Caco-2 (cell line): ENCODE measurements at places on chromosomes 4 and X.

DNA sequence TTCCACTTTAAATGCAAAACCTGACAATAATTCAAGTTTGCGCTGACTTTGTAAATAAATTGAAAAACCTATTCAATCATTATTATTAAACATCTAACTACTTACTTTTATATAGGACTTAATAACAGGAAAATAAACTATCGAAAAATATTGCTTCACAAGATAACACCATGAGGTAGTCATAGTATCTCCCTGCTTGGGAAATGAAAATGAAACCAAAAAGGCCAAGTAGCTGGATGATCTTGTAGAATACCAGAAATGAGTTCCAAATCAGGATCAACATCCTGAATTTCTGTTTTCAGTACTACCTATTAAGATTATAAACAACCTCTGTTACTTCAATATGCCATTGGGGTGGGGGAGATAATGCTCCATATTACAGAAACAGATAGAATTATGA, 58.9 kb downstream of the CHIC2 start:
- no peak for DNase-seq

DNA sequence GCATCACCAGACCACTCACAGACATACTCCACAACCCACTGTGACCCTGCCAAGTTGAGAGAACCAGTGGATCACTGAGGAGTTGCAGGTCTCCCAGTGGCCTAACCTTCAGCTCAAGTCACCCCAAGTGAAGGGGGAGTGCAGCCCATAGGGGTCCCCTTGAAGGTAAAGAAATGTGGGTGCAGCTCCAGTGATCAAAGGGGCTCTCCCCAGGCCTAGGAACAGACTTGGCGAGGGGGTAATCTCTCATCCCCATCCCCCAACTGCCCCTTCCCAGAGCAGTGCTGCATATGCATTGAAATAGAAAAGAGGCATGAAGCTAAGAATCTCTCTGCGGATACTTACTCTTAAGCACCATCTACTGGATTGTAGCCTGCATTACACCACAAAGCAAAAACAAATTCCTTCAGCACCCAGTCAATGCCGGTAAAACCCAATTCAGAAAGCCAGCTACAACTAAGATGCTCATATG, 27.0 kb downstream of the MAGEE1 start:
- DNase-seq = peak; percentile 8

DNA sequence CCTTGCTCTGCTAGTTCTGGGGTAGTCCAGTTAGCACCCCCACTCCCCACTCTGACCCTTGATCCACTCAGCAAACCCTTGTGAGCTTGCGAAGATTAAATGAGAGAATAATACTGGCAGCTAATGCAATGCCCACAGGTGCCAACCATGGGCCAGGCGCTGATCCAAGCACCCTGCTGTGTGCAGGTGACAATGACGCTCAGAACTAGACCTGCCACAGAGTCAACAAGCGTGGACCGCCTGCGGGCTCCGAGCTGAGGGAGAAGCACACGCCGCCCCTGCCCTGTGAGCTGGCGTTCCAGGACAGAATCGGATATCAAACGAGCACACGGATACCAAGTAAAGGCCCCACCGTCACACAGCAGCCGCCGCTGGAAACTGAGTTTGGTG, 129.2 kb downstream of the FAM53A start:
- no peak for DNase-seq

DNA sequence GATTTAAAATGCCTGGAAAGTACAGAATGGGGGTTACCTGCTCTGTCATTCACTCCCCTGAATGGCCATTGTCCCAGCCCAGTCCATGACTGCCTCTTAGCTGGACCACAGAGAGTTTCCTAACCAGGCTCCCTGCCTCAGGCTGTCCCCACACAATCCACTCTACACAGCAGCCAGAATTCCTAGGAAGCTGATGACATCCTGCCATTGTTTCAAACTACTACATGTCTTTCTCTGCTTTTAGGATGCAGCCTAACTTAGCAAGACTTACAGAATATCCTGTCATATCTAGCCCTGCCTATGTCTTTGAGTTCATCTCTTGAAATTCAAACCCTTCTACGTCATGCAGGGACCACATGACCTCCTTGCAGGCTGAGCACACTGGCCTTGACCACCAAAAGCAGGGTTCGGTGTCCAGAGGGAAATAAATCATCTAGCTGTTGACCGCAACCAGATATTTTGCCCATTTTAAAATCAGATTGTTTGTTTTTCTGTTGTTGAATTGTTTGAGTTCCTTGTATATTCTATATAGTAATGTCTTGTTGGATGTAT, 16.1 kb upstream of the CRMP1 start:
- no peak for DNase-seq

DNA sequence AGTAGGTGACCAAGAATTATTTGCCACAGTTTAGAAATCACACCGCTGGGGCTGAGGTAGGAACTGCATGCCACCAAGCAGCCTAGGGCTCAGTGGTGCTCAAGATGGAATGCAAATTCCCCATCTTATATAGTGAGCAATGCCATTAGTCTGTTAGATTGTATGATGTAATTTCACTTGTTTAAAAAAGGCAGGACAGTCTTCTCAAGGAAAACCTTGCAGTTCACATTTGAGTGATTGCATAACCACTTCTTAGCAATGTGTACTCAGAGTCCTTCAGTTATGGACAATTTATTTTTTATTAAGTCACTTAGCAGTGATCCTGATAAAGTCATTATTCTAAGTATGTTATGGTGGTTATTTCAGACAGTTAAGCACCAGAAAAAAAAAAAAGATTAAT, 142.9 kb upstream of the SFRP2 start:
- DNase-seq = no peak

GRCh38 chr4:119537586-119537985, 91.0 kb downstream of the PDE5A start:
- DNase-seq = no peak

DNA sequence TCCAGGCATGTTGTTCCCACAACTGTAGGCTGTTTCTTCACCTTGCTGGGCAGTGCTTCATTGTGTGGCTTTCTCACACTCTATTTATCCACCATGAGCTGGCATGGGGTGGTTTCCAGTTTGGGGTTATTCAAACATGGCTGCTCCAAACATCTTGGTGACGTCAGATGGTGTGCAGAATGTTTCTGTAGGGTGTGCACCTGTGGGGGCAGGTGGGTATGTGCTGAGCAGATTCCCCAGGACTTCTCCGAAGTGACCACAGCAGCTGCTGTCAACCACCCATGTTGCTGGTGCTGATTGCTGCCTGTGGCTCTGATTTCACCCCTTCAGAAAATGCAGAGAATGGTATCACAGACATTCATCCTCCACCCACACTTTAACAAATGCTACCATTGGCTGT, 5.0 kb upstream of the PSAPL1 start:
- no peak for DNase-seq

GRCh38 chr4:78056265-78057129, 626 bp upstream of the FRAS1 start:
- DNase-seq = peak; percentile 76

- no peak for DNase-seq
Observed at GRCh38 chr4:16875487-16875886, 23.0 kb downstream of the LDB2 start.

DNA sequence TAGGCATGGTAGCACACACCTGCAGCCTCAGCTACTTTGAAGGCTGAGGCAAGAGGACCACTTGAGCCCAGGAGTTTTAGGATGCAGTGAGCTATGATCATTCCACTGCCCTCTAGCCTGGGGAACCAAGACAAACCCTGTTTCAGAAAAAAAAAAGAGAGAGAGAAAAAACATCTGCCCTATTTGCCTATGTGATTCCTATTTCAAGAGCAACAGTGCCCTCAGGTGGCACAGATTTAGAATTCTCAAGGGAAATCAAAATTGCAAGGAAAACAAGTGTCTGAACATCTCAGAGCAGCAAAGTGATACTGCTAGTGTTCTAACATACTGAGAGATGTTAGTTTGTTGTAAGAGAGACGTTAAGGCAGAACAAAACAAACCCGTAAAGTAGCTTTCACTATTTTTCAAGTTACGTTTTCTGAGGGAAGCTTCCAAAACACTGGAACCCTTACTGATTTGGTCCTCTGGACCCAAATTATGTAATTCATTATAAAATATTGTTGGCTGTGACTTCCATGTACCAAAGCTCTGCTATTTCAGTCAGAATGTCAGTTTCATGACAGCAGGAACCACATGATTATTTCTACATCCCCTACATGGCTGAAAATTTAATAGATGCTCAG, 7.9 kb downstream of the BDH2 start:
- DNase-seq = peak; percentile 42

GRCh38 chrX:46967547-46967946, 55.3 kb downstream of the JADE3 start:
- DNase-seq = no peak

DNA sequence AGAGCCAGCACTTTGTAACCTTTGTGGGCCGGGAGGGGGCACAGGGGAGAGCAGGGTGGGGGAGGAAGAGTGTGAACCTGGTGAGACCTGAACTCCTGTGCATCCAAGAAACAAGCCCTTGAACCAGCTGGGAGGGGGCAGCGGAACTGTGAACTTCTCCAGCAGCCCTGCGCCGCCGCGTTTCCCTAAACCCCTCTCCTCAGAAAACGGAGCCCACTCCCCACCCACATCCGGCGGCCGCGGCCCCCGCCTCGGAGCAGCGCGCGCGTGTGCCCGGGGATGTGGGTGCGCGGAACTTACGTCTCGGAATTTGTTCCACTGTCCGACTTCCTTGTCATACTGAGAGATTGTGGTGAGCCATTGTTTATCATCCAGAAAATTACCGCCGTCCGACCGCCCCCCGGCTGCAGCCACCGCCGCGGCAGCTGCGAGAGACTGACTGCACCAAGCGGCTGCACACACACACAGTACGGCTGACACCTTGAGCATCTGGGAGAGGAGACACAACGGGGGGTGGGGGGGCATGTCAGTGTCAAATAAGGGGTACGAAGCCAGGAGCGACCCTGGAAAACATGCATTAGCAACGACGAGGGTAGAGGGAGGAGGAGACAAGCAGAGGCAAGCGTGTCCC, 494 bp downstream of the SPOCK3 start:
- peak; percentile 5 for DNase-seq

DNA sequence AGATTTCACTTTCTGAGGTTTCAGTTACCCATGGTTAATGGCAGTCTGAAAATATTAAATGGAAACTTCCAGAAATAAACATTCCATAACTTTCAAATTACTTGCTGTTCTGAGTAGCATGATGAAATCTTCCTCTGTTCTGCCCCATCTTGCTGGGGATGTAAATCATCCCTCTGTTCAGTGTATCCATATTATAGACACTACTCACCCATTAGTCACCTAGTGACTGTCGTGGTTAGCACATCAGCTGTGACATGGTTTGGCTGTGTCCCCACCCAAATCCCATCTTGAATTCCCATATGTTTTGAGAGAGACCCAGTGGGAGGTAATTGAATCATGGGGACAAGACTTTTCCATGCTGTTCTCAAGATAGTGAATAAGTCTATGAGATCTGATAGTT, 125.5 kb upstream of the GIMD1 start:
- DNase-seq = no peak

DNA sequence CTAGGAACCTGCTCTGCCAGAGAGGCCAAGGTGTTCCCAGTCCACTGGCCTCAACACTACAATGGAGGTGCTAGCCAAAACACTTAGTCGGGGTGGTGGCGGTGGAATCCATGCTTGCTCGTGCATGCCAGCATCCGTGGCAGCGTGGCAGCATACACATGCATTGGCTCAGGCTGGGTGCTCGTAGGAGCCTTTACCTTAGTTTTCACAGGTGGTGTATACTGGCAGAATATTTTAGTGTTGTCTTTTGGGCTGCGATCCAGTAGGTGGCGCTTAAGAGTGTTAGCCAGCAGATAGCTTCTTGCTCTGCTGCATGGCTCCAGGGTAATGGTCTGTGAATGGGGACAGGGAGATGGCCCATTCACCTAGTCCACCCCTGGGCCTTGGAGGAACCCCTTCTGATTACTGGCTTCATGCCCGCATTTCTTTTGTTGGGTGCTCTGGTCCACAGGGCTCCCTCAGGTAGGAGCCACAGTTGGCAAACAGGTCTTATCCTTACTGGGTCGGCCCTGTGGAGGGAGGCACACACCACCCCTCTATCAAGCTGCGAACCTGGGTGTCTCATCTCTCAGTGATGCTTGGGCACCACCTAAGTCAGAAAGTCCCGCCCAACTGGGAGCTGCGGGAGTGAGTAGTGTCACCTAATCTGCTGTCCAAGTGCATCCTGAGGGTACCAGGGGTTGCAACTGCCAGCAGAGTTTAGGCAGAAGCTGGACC, 40.0 kb downstream of the RIPPLY1 start:
- DNase-seq = peak; percentile 29

DNA sequence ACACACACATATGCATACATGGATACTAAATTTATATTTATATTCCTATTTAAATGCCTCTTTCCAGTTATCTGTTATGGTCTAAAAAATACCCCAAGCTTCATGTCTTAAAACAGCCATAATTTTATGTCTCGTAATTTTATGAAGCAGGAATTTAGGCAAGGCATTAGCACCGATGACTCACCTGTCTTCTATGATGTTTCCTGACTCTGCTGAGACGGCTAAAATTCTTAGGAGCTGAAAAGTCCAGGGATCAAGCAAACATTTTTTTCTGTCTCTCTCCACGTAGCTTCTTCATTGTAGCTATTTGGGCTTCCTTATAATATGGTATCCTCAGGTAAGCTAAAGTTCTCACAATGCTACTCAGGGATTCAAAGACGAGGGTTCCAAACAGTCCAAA, 930.3 kb downstream of the STIM2 start:
- DNase-seq = no peak

DNA sequence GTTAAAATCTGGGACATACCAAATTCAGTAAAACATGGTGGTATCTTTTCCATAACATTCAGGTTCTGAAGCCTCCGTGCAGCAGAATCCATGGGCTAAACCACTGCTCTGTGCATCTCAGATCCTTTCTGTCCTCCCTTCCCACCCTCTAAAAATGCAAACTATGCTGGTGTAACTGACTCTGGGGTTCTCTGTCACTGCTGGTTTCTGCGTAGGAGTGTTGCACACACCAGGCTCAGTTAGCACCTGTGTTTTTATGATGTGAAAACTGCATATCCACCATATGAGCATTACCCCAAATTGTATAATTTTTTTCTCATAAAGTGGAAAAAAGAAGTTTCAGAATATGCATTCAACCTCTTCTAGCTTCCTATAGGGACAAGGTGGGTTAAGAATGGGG, 22.4 kb upstream of the IL21 start:
- no peak for DNase-seq

GRCh38 chr4:46934726-46935125, 25.7 kb upstream of the COX7B2 start:
- no peak for DNase-seq

GRCh38 chr4:76780781-76781697, 116.9 kb downstream of the SOWAHB start:
- no peak for DNase-seq

DNA sequence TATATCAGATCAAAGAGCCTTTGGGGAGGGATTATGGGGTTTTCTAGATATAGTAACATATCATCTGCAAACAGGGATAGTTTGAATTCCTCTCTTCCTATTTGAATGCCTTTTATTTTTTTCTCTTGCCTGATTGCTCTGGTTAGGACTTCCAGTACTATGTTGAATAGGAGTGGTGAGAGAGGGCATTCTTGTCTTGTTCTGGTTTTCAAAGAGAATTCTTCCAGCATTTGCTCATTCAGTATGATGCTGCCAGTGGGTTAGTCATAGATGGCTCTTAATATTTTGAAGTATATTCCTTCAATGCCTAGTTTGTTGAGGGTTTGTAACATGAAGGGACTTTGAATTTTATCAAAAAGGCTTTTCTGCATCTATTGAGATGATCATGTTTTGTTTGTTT, 25.6 kb upstream of the ABCB7 start:
- no peak for DNase-seq
